NCI-H69 (cell line): ENCODE measurements at places on chromosomes 6 and 20.

DNA sequence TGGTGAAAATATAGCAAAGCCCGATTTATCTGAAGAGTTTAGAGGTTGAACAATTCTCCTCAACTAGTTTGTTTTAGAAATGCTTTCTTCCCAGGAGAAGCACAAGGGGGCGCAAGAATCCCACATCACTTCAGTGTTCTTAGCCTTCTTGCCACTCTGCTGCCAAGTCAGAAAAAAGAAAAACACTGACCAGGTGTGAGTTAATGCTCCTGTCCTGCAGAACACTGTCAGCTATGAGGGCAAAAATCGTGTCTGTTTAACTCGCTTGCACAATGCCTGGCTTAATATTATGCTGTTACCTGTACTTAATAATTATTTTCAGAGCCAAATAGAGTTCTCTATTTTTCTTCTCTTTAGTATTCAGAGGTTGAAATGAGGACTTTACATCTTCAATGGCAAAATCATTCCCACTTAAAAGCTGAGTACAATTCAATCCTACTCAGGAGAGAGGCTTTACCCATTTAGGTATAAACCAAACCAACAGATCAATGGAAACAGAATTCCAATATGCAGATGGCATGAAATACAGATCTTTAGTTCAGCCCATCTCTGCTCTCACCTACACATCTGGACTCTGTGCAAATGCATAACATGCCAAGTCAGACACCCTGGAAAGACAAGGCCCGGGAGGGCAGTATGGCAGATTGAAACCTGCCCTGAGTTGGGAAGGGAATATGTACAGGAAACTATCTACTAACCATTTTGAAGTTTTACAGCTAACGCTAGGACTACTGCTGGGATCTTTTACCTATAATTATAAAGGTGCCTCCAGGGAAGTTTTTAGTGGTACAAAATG is 71.4 kb upstream of the TULP1 start:
- DNase-seq: peak; percentile 84

DNA sequence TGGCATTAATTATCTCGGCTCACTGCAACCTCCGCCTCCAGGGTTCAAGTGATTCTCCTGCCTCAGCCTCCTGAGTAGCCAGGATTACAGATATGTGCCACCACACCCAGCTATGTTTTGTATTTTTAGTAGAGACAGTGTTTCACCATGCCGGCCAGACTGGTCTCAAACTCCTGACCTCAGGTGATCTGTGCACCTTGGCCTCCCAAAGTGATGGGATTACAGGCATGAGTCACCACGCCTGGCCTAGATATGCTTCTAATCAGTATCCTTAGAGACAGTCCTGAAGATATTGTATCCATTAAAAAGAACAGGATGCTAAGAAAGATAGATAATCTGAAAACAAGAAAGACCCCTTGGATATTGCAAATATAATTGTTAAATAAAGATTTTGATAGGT is 3.1 kb upstream of the IPCEF1 start:
- no peak for DNase-seq

DNA sequence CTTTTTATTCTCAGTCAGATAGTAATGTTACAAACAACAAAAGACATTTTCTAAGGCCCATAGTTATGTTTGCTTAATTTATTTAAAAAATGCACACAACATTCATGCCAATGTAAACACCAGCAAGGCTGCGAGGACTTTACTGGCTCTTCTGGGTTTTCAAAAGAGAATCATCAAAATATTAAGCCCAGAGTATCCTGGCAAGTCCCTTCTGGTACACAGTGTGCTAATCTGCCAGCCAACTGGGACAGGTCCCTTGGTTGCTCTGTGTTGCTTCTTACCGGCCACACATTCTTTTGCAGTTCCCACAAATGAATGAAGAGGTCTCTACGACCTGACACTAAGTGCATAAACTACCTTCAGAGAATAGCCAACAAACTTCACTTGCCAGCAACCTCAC is 42.6 kb upstream of the SPDEF start:
- DNase-seq: peak; percentile 44

- DNase-seq: peak; percentile 13
Observed at GRCh38 chr20:18647777-18648176, 59.9 kb downstream of the DTD1 start.

- no peak for DNase-seq
Observed at GRCh38 chr20:40813029-40813431, 124.0 kb upstream of the MAFB start.

- DNase-seq: peak; percentile 77
Observed at GRCh38 chr6:36752886-36753506, 55.4 kb downstream of the RAB44 start.

DNA sequence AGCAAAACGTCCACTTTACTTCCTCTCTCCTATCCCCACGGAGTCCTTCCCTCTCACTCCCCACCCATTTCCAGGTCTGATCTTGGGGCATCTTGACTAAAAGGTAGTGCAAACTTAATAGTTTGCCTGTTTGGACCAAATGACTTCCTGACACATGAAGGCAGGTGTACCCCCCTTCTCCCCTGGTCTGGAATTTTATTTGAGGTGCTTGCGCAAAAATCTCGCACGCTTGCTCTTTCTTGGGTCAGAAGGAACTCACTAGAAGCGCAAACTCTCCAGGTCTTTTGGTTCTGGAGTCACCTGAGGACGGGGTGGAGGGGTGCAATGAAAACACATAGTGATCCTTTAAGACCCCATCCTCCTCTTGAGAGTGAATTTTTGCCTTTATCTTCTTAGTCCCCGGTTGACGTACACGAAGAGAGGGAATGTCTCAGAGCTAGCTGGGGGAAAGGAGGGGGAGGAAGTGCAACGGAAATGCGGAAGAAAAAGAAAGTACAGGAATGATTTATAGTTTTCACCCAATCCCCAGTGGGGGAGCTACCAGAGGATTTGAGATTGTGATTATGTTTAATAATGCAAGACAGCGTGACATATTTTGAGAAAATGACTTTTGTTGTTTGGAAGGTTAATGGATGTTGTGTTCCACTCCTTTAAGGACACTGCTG is 4.9 kb downstream of the ADGRB3 start:
- peak; percentile 23 for DNase-seq
